Naive B cell (primary cell): ENCODE measurements at places on chromosomes 2 and 18.
A peak's percentile ranks its signal among the peaks of the same experiment; 100 is the strongest.

GRCh38 chr18:36831139-36831538, 2.2 kb downstream of the KIAA1328 start:
- H3K4me1 ChIP-seq = peaks cover 33% of the 10 kb centered on the region
- H3K27ac ChIP-seq = no peak overlapping the region
- no peak for DNase-seq
- H3K36me3 ChIP-seq = no peaks in the 10 kb centered on the region
- H3K27me3 ChIP-seq = no peaks in the 10 kb centered on the region
- H3K4me3 ChIP-seq = no peak overlapping the region

DNA sequence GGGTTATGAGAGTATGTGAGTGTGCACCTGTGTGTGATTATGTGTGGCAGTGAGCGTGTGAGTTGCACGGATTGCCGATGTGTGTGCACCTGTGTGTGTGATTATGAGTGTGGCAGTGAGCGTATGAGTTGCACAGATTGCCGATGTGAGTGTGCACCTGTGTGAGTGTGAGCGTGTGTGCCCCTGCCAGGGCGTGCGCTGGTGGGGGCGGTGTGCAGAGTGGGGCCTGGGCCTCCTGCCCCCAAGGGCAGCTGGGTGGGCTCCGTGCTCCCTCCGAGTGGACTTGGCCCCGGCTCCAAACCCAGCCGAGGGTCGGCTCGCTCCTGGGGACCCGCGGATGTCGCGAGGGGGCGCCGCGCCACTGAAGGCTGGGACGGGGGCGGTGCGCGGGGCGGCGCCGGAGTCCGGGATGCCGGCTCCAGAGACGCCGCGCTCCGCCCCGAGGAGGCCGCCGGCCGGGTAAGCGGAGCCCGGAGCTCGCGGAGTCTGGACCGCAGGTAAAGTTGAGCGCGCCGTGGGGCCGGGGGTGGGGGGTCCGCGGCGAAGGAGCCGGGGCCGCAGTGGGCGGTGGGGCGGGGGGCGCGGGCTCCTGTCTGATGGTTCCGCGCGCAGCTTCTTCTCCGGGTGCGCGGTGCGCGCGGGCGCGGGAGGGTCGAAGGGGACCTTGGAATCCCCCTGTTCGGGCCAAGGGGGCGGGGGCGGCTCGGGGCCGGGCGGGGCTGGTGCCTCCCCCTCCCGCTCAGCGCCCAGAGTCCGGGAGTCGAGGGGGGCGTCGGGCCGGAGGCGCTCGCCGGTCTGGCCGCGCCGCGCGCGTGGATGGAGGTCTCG, at the start of gene KCNG2:
KCNG2 (plus strand) TSS at position 421 of the 828 bp plus-strand sequence. CDS start 65,730 bp downstream, outside the sequence.
- peaks cover 31% of the 10 kb centered on the region for H3K36me3 ChIP-seq
- peak within 1 kb of the TSS; percentile 77 for H3K4me3 ChIP-seq
- peaks cover 24% of the 10 kb centered on the region for H3K4me1 ChIP-seq

GRCh38 chr18:73544032-73544431, 603.6 kb downstream of the FBXO15 start:
- no peaks in the 10 kb centered on the region for H3K36me3 ChIP-seq
- H3K27me3 ChIP-seq = no peaks in the 10 kb centered on the region
- no peak for DNase-seq
- H3K4me1 ChIP-seq = no peaks in the 10 kb centered on the region

- peaks cover 6% of the 10 kb centered on the region for H3K36me3 ChIP-seq
- H3K27me3 ChIP-seq = peaks cover 6% of the 10 kb centered on the region
- no peaks in the 10 kb centered on the region for H3K4me1 ChIP-seq
- H3K27ac ChIP-seq = no peak overlapping the region
- no peak overlapping the region for H3K4me3 ChIP-seq
- DNase-seq = no peak
These were observed 817.4 kb upstream of the ACVR2A start for GRCh38 chr2:147027436-147027835.

DNA sequence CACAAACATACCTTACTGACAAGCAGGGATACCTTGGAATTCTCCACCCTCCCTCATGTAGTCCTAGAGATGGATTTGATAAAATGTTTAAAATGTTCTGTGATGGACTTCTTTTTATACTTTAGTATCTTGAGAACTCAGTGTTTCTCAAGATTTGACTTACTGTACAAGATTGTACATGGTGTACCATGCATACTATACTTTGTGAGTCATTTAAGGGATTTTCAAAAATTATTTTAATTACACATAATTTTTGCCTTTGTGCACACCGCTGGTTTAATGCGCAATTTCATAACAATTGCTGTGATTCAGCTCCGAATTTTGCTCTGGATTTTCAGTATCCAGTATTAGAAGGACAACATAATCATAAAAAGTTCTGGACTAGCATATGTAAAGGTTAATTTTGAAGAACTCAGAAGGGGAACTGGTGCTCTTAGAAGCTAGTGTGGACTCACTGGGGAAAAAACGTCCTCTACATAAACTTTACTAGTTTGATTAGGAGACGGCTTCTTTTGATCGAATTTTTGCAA, 78.6 kb upstream of the ACSL3 start:
- H3K36me3 ChIP-seq = no peaks in the 10 kb centered on the region
- no peak overlapping the region for H3K4me3 ChIP-seq
- peaks cover 18% of the 10 kb centered on the region for H3K27me3 ChIP-seq

DNA sequence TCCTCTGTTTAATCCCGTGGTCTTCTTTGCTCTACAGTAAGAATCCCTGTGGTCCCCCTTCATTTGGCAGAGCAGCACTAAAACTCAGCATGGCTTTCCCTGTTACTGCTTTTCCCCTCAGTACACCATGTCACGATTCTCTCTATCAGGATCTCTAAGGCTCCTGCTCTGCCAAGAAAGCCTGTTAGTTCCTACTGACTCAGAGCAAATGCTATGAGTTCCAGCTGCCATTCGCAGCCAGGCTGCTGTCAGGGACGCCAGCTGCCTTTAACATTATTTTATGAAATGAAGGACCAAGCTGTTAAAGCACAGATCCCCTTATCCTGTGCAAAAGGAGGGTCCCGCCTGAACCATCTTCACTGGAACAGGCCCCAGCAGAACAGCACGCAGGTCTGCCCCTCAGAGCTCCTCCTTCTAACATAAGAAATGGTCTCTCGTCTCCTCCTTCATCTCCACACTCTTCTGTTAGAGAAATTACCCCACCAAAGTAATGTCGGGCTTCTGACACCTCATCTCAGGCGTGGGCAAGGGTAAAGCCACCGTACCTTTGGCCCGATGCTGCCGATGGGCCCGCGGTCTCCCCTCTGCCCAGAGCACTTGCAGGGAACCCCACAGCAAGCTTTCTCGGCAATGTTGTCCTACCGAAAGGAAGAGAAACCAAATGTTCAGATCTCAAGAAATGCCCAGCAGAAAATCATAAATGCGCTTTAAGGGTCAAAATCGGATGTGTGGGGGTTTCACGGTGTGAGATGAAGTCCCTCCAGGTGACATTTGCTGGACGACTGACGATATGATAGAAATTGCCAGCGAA, 52.6 kb downstream of the COL6A3 start:
- peaks cover 10% of the 10 kb centered on the region for H3K27me3 ChIP-seq
- H3K36me3 ChIP-seq = no peaks in the 10 kb centered on the region

GRCh38 chr18:32067375-32068167, 24.1 kb upstream of the RNF138 start:
- no peak overlapping the region for H3K27ac ChIP-seq
- H3K27me3 ChIP-seq = no peaks in the 10 kb centered on the region

- peak overlapping the region; percentile 57 for H3K27ac ChIP-seq
- H3K36me3 ChIP-seq = no peaks in the 10 kb centered on the region
- DNase-seq = no peak
- no peaks in the 10 kb centered on the region for H3K27me3 ChIP-seq
- no peak overlapping the region for H3K4me3 ChIP-seq
- H3K4me1 ChIP-seq = peaks cover 33% of the 10 kb centered on the region
These were observed 77.1 kb downstream of the HS1BP3 start for GRCh38 chr2:20573620-20574422.
